ENCODE measurements at places on chromosomes 5 and 9.

DNA sequence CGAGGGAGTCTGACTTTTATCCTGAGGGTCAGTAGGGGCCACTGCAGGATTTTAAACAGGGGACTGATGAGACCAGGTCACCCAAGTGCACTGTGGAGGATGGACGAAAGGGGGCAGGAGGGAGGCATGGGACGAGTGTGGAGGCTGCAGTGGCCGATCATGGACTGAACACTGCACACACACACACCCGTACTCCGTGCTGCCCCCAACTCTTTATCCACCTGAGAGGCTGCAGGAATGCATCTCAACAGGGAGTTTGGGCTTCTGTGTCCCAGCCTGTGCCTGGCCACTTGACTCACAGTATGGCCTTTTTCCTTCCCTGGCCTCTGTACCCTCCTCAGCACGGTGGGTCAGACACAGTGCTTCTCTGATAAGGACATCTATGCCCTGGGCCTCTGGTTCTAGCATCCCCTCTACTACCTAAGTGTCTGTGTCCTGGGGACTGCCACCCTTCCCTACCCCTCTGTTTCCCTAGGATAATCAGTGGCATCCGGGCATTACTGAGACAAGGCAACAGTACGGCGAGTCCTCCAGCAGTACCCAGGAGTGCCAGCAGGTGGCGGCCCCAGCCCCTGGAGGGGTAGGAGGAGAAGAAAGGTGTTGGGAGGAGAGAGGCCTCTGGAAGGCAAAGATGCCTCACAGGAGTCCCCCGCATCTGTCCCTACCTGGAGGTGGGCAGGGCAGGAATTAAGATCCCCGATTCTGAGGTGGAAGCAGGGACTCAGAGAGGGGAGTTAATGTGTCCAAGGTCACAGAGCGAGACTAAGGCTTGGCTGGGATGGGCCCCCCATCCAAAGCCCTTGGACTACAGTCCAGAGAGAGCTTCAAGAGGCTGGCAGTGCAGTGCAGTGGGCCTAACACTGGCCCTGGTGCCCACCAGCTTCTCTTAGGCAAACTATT lies 5.1 kb upstream of the CDX1 start:
- no peak for DNase-seq

- no peak for DNase-seq
Measured at GRCh38 chr5:139649082-139649991, 1.2 kb downstream of the CXXC5 start.

DNA sequence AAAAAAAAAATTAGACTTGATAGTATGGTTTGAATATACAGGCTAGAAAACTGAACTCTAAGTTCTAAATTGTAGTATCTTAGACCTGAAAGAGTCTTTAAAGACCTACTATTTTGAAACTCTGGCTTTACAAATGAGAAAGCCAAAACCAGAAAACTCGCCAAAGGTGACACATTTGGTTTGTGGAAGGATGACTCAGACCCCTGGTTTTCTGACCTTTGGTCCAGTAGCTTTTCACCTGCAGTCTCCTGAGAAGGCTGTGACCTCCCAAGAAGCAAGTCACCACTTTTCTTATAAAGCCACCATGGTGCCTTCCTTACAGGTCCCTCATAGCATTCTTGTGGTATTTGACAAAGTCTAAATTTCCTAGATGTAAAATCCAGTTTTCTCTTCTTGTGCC lies 102.1 kb upstream of the CEP78 start:
- no peak for DNase-seq

- no peak for DNase-seq
Measured at GRCh38 chr5:93145767-93146166, 435.3 kb downstream of the NR2F1-AS1 start.

DNA sequence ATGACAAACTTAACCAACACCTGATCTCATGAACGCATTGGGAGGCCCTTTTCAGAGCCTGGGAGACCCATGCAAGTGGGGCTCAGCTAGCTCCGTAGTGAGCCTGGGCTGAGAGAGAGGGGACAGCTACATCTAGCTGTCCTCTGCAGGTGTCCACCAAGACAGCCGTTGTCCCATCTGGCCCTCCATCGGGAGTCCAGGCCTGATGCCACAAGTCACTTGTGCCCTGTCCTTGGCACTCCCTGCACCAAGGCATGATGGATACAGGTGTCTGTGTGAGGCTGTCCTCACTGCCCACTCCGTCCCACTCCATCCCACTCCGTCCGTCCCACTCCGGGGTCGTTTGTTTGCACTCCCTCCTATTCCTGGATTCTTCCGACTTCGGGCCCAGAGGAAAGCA lies 2.5 kb upstream of the EDF1 start:
- DNase-seq = no peak

DNA sequence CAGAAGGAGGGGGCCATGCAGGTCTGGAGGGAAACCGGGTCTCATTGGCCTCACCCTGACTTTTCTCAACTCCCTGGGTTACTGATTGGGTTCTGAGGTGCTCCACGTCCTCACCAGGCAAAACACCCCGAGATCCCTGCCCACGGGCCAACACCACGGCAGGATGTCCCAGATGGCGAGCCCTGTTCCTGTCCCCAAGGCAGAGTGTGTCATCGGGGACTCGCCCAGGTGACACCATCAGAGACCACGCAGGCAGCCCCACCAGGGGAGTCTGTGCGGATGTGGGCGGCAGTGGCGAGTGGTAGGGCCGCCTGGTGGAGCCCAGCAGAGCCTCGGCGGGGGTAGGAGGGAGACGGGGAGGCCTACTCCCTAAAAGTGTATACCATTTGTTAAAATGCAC lies 59.0 kb upstream of the UBAC1 start:
- no peak for DNase-seq

GRCh38 chr5:146306838-146307237 lies 31.8 kb upstream of the POU4F3 start:
- no peak for DNase-seq

DNA sequence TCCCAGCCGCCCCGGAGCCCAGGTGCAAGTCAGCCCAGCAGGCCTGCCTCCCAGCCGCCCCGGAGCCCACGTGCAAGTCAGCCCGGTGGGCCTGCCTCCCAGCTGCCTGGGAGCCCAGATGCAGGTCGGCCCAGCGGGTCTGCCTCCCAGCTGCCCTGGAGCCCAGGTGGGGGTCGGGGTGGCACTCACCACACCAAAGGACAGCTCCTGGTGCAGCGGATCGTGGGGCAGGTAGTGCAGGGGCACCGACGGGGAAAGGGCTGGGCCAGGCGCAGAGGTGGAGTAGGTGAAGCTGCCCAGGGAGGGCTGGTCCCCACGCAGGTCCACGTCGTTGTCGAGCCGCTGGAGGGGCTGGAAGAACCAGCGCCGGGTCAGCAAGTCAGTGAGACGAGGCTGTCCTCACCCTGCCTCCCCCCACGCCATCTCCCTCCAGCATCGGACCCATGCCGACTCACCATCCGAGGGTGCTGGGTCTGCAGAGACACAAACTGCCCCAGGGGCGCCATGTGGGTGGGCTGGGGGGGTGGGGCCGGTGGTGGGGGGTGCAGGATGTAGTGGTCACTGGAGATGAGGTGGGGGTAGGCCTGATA lies 6.7 kb downstream of the RNF44 start:
- no peak for DNase-seq

GRCh38 chr9:124818431-124819281 lies 34.6 kb upstream of the WDR38 start:
- no peak for DNase-seq

DNA sequence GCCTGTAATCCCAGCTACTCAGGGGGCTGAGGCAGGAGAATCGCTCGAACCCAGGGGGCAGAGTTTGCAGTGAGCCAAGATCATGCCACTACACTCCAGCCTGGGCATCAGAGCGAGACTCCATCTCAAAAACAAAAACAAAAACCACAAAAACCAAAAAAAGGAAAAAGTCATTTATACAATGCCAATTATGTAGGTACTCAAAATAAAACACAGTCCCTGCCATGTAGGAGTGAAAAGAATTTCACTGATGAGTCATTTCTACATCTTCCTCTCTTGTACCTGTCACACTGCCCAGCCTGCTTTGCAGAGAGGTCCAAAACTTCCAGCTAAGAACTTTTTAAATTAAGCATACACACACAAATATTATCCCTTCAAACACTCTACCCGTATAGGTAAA lies 215.8 kb downstream of the EPB41L4A start:
- DNase-seq = no peak

GRCh38 chr9:118957585-118957984 lies 411.6 kb downstream of the BRINP1 start:
- no peak for DNase-seq

DNA sequence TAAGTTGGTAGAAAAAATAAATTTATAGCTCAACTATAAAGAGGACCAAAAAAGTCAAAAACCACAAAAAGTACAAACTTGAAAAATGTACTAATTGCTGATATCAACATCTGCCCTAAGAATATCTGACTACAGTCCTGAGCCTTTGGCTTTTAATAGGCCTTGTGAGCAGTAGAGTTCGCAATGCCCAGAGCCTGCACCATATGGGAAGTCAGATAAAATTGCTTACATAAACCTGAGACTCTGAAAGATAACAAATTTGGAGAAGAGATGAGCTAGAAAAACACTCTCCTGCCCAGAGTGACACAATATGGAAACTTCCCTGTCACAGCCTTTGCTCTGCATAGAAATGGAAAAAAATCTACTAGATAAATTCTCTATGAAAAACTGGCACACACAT lies 368.0 kb upstream of the GRIN3A start:
- no peak for DNase-seq

All from LNCaP clone FGC (cell line).